Activated CD4-positive, alpha-beta T cell treated with anti-CD3 and anti-CD28 coated beads, Interleukin-2, Interleukin-6, amounts not matched to agents 100 ng/mL and 50 ng/mL, durations not matched to agents 16 hours and 8 hours (primary cell): ENCODE measurements at places on chromosomes 3 and 15.
A peak's percentile ranks its signal among the peaks of the same experiment; 100 is the strongest.

- DNase-seq, result peak; percentile 36
Measured at GRCh38 chr3:66456711-66457173, 44.1 kb downstream of the LRIG1 start.

GRCh38 chr3:125073390-125073905 lies 17.7 kb upstream of the HEG1 start:
- DNase-seq, result no peak

- no peak for DNase-seq
Measured at GRCh38 chr3:40663280-40663679, 138.5 kb downstream of the ZNF621 start.

DNA sequence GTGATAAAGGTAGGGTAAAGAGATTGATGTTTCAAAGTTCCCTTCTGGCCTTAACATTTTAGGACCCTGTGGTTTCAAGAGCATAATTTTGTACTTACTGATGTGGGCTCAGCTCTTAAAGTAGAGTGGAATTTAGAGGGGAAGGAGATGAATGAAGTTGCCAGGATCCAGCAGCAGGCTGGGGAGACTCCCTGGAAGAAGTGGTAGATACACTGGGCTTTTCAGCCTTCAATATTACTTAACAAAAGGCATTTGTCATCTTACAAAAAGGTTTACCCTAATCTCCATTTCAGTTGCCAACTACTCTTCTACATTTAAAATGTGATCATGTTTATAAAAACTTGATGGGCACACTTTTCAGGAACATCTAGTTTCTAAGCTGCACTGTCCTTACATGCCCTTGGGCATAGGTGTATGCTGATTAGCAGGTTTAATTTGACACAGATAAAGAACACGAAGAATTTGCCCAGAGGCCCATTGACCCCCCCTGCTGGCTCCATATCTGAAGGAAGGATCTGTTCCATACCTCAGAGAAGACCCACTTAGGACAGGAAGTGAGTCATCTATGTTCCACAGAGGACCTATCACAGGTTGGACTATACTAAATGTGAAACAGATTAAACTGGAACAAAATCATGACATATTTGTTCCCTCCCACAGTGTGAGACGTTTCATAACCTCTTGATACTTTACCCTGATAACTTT lies 93.0 kb upstream of the LPP start:
- peak; percentile 88 for DNase-seq

DNA sequence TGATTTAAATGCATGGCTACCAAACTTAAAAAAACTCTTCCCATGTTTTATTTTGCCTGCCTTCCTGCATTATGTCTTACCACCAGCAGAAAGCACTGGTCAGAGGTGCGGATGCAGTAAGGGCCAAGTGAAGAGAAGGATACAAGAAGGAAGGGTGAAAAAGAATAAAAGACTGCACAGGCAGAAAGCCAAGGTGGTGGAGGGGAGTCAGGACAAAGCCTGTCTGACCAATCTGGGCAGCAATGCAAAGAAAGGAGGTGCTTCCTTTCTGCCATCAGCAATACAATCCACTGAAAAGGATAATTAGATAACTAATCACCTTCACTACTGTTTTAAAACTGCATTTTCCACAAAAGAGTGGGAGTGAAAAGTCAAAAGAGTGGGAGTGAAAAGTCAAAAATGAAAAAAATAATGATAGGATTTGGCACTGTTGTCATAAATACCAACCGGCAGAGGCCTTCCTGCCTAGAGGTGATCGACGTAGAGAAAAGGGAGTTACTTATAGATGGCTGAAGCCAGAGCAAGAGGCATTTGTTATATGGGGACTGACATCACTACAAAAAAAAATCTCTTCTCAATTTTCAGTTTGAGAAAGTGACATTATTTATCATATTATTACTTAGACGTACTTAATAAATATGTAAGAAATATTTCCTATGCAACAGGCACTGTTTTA lies 385.3 kb downstream of the TBC1D5 start:
- no peak for DNase-seq

- no peak for DNase-seq
Measured at GRCh38 chr3:38036906-38037305, 2.1 kb upstream of the DLEC1 start.

DNA sequence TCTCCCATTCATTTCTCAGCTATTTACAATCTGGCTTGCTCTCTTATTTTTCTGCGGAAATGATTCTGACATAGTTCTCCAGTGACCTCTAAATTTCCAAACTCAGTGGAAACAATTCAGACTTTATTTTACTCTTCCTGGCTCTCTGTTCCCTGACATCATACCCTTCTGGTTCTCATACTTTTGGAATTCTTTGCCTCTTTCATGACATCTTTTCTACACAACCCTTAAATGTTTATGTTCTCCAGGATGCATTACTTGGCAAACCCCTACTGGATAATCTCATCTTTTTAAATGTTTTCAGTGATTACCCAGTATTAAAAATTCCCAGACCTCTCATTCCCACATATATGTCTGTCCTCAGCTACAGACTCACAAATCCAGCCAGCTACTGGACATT lies 23.9 kb upstream of the PLSCR4 start:
- no peak for DNase-seq

DNA sequence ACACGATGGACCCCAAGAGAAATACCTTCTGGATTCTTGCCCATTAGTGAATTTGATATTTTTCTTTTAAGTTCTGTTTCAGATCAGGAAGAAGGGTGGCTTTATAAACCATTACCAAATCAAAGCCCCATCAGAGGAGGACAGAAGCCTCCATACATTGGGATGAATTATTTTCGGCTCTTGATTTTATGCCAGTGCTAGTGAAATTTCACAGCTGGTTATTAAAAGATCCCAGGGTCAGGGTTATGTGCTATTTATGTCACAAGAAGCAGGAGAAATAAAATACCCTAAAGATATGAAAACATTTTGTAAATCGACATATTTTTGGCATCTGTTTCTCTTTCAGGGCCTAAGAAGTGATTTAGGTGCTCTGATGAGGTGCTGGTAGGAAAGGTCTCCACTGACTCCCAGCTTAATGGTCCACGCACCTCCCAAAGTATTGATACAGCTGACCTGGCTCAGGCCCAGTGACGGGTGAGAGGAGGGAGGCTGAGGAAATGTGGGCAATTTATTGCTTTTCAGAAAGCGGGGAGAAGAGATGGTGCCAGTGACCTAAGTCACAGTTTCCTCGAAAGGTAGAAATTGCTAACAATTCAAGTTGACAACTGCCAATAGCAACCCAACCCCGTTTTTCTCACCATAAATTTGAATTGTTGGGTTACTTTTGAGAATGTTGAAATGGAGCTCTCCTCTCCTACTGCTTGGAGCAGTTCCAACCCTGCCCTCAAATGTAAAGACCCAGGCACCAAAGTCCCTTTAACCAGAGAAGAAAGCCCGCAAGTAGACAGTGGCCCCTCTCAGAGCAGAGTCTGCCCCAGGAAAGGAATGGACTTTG lies 315.6 kb upstream of the NR2E3 start:
- DNase-seq, result no peak

DNA sequence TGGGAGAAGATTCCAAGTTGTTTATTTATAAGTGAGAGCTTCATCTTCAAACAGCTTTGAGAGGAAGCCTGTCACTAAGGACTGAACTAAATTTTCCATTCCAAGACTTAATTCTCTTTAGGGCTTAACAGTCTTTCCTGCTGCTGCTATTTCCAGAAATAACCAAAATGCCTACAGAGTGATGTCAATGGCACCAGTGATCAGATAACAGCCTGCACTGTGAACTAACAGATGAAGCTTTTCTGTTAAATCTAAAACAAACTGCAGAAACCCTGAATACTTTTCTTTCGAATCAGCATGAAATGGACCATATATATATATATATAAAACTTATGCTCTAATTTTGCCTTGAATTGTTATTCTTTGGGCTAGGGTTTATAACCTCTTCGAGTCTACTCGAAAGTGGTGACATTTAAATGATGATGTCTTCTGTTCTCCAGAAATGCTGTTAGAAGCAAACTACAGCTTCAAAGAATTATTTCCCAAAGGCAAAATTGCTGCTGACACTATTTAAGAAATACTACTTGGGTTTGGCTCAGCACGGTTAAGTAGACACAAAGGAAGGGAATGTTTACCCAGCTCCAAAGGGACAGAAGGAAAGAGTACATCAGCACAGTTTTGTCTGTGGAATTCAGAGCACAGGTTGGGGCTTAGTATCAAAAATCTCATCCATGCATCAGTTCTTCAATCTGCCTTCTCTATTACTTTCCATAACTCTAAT lies 238.5 kb upstream of the LRRN1 start:
- no peak for DNase-seq

- DNase-seq, result no peak
Measured at GRCh38 chr15:93070132-93070531, 18.9 kb downstream of the RGMA start.

- DNase-seq, result no peak
Measured at GRCh38 chr15:81789403-81789802, 256.4 kb downstream of the MEX3B start.

DNA sequence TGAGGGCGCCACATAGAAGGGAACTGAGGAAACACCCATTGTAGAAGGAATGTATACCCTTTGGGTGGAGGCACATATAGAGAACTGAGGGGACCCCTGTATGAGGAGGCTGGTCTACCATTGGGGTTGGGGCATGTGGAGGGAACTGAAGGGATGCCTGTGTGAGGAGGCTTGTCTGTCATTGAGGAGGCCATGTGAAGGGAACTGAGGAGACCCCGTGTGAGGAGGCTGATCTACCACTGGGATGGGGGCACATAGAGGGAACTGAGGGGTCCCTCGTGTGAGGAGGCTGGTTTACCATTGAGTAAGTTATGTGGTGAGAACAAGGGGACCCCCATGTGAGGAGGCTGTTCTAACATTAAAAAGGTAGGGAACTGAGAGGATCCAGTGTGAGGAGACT lies 156.1 kb downstream of the FBLN2 start:
- DNase-seq, result no peak

GRCh38 chr15:43519196-43519595 lies 1.8 kb downstream of the MAP1A start:
- DNase-seq, result no peak

- no peak for DNase-seq
Measured at GRCh38 chr3:151009430-151009829, 36.9 kb upstream of the CLRN1 start.

DNA sequence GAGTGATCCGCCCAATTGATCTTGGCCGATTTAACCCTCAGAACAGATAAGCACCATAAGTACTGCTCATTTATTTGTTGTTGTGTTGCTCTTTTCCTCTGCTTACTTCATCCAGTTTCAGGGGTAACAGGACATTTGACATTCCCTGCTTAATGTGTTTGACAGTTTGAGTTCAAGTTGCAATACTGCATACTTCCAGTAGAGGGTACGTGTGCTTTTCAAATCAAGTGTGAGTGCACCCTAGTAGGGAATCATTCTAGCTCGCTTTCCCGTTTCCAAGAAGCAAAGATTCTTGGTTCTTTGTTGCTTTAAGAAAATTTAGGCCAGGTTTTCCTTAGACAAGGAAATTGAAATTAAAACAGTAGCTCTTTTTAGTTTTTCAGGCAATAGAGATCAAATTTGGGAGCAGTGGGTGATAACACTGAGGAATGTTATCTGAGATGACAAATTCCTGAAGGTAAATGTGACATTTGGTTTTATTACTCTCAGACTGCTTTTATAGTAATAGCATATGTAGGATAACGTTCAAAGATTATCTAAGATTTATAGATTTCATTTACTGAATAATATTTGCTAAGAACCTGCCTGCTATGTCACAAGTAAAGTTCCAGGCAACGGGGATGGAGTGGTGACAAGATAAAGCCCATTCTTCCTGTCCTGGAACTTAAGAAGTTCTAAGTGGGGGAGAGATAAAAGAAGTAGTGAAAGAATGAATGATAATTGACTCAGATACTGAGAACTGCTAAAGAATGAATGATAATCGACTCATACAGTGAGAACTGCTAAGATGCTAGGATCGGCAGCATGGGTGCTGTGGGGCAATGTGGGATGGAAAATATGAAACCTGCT lies 73.3 kb downstream of the SYNPR start:
- peak; percentile 36 for DNase-seq

GRCh38 chr3:56962206-56962605 lies 98.3 kb upstream of the SPATA12 start:
- no peak for DNase-seq

- DNase-seq, result peak; percentile 79
Measured at GRCh38 chr3:37974121-37975083, 16.2 kb upstream of the VILL start.

- DNase-seq, result no peak
Measured at GRCh38 chr3:34107669-34108068, 309.2 kb downstream of the PDCD6IP start.

GRCh38 chr15:90807786-90808086 lies 60.7 kb upstream of the FURIN start:
- DNase-seq, result peak; percentile 20

GRCh38 chr3:138230525-138230924 lies 43.4 kb downstream of the ARMC8 start:
- DNase-seq, result peak; percentile 30

- peak; percentile 37 for DNase-seq
Measured at GRCh38 chr3:4985330-4986174, 6.3 kb downstream of the BHLHE40 start.

- no peak for DNase-seq
Measured at GRCh38 chr3:64238971-64239667, 13.9 kb upstream of the PRICKLE2 start.

GRCh38 chr3:129015388-129016105 lies 14.4 kb downstream of the EFCC1 start:
- peak; percentile 65 for DNase-seq
